ENCODE measurements at places on chromosomes 11 and 22.

DNA sequence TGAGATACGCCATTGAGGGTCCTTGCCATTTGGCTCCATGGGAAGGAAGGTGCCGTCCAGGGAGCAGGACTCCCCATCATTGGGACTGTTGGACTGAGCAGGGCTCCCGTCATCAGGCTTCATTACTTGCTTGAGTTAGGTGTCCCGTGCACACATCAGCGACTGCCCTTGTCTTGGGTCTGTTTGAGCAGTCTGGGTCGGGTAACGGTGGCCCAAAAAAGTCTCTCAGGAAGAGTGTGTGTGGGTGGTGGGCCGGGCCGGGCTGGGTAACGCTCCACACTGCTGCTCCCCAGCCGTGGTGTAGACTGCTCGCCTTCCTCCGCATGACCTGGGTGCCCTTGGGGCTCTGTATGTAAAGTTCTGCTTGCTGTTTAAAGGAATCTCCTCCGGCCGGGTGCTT lies 293.5 kb downstream of the TBC1D22A start:
- DNase-seq = no peak

DNA sequence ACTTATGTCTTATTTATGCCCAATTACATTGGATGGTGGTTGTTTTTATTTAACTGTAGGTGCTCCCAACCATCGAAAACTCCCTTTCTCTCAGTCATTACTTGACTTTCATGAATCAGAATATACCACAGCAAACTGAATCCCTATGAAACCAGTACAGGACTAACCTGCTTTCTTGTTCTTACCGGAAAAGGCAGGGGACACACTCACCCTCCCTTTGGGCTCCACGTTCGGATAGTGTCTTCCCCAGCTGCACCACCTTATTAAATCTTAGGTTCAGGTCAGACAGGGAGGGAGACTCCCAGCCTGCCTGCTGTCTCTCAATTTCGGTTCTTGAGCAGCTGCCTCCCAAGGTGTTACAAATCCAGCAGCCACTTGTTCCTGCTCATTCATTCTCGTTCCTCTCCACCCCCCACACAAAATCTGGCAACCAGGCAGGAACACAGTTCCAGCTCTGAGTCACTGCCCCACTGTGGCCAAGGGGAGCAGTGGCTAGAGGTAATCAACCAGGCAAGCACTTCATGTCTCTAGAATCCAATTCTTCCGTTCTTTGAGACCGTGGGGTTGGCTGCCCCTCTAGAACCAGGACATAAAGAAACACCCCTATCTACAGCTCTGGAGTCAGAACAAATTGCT lies 133.0 kb downstream of the PLEKHA7 start:
- no peak for DNase-seq

DNA sequence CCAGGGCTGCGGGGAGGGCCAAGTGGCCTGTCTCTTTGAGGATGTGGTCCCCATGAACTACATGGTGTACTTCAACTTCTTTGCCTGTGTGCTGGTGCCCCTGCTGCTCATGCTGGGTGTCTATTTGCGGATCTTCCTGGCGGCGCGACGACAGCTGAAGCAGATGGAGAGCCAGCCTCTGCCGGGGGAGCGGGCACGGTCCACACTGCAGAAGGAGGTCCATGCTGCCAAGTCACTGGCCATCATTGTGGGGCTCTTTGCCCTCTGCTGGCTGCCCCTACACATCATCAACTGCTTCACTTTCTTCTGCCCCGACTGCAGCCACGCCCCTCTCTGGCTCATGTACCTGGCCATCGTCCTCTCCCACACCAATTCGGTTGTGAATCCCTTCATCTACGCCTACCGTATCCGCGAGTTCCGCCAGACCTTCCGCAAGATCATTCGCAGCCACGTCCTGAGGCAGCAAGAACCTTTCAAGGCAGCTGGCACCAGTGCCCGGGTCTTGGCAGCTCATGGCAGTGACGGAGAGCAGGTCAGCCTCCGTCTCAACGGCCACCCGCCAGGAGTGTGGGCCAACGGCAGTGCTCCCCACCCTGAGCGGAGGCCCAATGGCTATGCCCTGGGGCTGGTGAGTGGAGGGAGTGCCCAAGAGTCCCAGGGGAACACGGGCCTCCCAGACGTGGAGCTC lies 13.5 kb downstream of the ADORA2A start:
- DNase-seq = no peak

DNA sequence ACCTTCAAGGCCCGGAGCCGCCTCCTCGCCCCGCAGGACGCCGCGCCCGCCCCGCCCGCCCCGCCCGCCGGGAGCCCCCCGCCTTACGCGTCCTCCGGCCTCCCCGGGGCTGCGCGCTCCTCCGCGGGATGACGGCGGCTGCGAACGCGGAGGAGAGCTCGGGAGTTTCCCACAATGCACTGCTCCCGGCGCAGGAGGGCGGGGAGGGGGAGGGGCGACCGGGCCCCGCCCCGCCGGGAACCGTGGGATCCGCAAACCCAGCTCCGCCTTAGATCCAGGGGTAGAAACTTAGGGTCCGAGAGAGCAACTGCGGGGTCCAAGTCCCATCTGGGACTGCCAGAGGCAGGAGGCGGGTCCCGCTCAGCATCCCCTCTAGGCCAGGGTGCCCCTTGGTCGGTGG lies at the start of gene CEND1:
Gene CEND1 (minus strand): TSS at position 148 of the 400 bp plus-strand sequence. CDS start 1,514 bp downstream, outside the sequence.
- DNase-seq = no peak

DNA sequence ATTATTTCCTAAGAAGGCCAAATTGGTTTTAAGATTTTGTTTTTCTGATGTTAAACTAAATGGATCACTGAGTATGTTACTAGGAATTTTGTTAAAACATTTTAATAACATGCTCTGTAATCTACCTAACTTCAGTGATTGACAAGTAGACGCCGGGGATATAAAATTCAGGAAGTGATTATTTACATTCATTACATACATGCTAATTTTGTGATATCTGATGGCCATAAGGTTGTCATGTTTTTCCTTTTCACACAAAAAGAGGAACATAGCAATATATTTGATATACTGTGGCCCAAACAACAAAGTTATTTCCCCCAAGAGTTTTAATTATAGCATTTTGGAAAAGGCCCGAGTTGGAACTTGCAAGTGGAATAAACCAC lies 12.1 kb downstream of the SCUBE1 start:
- no peak for DNase-seq

DNA sequence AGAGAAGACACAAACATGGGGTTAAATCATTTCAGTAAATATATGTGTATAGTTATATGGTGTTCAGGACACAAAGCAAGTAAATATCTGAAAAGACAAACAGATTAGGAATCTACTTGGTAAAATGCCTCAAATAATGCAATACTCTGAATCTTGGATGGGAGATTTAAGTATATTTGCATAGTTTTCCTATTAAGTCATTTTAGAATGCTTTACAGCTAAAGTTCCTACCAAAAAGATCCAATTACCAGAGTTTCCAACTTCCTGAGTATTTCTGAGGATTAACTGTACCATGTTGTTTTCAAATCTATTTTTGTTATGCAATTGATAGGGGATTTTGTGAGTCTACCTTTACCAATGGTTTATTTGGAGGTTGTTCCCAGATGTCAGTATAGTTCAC lies 424.4 kb upstream of the CCDC179 start:
- DNase-seq = no peak

DNA sequence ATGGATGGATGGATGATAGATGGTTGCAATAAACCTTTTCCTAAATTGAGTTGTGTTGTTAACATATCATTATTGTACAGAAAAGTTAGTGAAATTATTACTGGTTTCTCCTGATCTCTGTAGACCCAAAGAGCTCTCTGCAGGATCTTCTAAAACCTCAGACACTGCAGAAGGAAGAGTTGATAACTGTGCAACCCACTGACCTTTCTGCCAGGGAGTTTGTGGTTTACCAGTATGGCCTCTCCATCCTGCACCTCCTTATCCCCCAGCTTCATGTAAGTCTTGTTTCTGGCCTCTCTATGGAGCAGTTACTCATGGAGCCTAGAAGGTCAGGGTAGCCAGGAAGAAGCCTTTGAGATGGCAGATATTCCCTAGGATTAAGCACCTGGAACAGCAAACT lies 45.6 kb downstream of the BTG4 start:
- DNase-seq = no peak

DNA sequence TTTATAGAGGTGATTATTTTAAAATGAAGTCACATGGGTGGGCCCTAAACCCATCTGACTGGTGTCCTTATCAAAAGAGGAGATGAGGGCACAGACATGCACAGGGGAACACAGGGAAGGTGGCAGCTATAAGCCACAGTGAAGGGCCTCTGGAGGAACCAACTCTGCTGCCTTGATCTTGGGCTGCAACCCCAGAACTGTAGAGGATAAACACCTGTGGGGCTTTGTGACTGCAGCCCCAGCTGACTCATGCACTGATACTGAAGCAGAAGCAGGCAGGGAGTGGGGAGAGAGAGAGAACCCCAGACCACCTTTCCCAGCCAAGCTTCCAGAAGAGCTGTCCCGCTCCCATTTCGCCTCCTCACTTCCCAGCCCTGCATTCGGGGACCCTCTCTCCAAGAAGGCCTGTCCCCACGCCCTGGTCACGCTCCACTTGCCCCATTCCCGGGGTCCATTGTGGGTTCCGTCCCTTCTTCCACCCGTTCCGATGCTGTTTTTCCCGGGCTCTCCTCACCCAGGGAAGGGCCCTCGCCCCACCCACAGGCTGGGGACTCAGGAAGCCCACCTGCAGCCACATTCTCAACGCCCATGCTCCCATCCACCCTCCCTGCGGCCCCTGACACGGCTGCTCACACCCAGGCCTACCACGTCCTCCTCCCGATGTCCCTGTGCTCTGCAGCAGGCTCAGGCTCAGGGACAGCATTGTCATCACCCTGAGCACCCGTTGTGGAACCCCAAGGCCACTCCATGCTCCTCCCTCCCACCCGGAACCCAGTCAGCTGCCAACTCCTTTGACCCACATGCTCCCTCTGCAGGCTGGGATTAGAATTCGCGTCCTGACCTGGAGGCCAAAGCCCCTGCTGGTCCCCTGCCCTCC lies 90.8 kb upstream of the SHANK2 start:
- no peak for DNase-seq

- DNase-seq = no peak
These were observed 351.8 kb downstream of the BUD13 start for GRCh38 chr11:116420770-116421528.

DNA sequence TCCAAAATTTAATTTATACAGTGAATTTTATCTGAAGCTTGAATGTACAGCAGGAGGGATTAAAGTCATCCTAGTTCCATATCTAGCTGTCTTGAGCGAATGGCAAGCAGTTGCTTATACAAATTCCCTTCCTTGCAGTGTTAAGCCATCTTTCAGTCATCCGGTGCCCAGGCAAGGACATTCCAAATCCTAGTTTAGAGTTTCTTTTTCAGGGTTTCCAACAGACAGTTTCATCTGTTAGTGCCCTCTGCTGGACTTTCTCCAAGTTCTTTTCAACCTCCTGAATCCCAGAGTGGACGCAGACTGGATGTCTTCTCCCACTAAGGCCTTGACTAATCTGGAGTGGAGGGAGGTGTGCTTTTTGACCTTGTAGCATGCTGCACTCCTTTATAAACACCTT lies 45.4 kb downstream of the GRAMD1B start:
- no peak for DNase-seq

DNA sequence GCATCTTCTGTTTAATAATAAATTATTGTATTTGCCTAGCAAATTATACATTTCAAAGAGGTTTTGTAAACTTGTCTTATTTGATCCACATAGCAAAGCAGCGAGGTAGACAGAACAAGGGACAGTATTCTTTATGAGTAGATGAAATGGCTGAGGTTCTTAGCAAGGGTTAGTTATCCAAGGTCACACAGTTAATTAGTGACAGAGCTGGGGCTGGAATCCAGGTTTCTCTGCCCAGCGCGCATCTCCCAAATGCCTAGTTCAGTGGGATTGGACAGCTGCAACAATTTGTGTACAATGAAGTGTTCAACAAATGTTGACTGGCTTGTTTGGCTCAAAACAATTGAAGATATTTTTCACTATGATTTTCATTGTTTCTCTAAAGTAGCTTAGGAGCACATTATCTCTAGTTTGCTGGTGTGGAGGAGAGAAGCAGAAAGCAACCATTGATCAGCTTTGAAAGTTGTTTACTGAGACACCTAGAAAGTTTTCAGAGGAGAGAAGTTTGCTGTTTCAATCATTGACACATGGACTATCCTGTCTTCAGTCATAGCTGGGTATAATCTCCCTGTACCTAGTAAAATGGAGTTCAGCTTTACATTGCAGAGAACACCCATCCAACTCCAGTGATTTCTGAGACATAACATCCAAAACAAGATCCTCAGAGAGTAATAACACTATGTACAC lies 270.6 kb downstream of the FAT3 start:
- DNase-seq = no peak

DNA sequence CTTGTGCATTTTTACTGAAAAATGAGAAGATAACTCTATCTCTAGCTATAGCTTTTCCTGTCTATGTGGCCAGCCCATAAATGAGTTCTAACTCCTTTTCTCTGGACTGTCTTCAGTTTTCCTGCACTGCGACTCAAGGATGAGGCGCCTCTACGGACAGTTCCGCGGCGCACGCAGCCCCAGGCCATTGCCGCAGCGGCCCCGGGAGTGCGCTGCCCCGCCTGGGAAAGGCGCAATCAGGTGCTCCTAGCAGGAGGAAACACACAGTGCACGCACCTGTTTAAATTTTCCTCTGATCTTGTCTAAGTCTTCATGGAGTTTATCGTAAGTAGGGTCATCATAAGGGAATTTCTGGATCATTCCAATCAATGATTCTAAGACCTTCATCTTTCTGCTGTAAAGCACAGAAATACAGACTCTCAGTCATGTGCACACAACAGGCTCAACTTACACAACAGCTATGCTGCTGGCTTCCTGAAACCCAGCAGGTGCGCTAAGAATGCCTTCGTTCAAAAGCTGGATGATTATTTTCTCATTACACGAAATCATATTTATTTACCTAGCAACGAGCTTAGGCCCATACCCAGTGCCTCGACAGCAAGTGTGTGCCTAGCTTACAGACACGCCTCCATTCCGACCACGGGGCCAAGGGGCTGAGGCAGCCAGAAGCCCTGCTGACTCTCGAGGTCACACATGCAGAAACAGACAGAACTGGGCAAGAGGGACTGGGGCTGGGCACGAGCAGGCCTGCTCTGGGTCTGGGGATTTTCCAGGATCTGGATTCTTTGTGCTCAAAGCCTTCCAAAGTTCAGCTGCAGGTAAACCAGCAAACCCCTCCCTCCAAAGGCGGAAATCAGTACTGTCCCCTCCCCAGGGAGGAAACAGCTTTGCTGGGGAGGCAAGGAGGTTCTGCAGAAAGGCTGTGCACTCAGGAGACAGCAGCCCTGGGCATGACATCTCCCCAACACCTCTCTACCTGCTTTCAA lies 7.2 kb downstream of the LTO1 start:
- no peak for DNase-seq

DNA sequence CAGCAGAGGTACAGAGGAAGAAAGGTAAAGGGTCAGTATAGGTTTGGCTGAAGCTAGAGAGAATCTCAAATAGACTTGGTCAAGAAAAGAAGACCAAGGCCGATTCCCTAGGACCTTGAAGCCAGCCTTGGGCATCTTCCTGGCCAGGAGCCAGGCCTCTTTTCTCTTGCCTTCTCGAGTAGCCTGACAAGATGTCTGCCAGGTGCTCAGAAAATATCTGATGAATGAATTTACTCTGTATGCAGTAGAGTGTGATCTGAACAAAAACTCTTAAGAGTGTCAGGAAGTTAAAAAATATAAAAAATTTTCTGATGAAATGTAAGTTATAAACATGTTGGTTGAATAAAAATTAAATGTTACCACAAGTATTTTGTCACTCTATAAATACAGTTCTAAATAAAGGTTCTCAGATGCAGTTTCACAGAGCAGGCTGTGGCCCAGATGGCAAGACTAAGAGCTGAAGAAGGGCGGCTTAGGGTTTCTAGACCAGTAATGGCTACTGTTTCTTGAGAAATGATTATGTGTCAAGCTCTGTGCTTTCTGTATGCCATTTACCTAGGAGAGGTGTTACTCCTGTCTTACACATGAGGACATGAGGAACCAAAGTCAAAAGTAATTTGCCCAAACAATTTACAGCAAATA lies 98.1 kb downstream of the ATXN10 start:
- no peak for DNase-seq

- DNase-seq = no peak
These were observed 124.3 kb upstream of the TTC12 start for GRCh38 chr11:113189909-113190667.
